Nephron progenitor cell (in vitro differentiated cells): ENCODE measurements at places on chromosomes 3 and 15.
A peak's percentile ranks its signal among the peaks of the same experiment; 100 is the strongest.

DNA sequence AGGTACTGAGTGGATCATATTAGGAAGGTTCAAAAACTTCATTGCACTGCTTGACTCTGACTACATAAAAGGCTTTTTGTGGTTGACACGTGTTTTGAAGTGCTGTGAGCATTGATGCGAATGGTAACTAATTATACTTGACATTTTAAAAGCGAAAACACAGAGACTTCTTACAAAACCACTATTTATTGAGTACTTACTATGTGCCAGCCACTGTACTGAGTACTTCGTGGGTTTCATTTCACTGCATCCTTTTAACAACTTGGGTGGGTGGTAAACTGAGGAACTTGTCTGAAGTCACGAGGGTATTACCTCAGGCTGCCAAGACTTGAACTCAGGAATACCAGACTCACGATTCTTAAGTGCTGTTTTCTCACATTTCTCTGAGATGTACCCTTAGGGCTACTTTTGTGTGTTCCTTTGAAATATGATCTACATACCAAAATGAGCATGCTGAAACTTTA, 45.3 kb upstream of the PPP4R2 start:
- H3K36me3 ChIP-seq: peaks cover 17% of the 10 kb centered on the region
- no peaks in the 10 kb centered on the region for H3K27me3 ChIP-seq
- no peak overlapping the region for H3K4me3 ChIP-seq
- peaks cover 16% of the 10 kb centered on the region for H3K4me1 ChIP-seq

DNA sequence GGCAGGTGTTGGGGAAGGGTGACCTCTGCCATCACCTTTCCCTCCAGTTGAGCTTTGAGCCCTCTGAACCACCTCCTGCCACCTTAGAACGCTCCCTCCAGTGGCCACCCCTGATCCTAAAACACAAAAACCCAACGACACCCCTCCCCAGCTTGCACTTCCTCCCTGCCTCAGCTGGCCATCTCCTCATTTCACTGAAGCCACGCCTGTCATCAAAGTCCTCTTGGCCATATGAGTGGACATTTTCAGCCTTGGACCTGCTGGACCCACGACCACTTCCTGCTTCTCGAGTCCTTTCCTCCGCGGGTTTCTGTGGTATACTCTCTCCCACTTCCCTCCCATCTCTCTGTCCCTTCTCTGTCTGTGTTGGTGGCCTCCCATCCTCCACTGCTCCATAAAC, 48.5 kb upstream of the NR2C2 start:
- peaks cover 12% of the 10 kb centered on the region for H3K27me3 ChIP-seq
- no peak overlapping the region for H3K4me3 ChIP-seq
- no peaks in the 10 kb centered on the region for H3K4me1 ChIP-seq

DNA sequence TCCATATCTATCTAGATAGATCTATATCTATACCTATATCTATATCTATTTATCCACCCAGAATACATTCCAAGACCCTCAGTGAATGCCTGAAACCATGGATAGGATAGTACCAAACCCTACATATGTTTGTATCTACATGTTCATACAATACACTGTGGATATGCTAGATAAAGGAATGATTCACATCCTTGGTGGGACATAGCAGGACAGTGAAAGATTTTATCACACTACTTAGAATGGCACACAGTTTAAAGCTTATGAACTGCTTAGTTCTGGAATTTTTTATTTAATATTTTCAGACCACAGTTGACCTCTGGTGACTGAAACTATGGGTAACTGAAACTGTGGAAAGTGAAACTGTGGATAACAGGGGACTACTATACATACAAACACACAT, 198.8 kb upstream of the TTC14 start:
- DNase-seq: no peak
- H3K4me3 ChIP-seq: no peak overlapping the region
- H3K36me3 ChIP-seq: no peaks in the 10 kb centered on the region
- no peaks in the 10 kb centered on the region for H3K4me1 ChIP-seq

- H3K27me3 ChIP-seq: peaks cover 29% of the 10 kb centered on the region
- no peak overlapping the region for H3K27ac ChIP-seq
- DNase-seq: no peak
- no peak overlapping the region for H3K4me3 ChIP-seq
- H3K4me1 ChIP-seq: peaks cover 79% of the 10 kb centered on the region
- no peaks in the 10 kb centered on the region for H3K36me3 ChIP-seq
Observed at GRCh38 chr3:193879864-193880242, 256.1 kb upstream of the HES1 start.

GRCh38 chr3:157317895-157318294, 118.8 kb upstream of the PTX3 start:
- H3K4me1 ChIP-seq: peaks cover 10% of the 10 kb centered on the region
- H3K4me3 ChIP-seq: no peak overlapping the region
- no peak for DNase-seq
- no peak overlapping the region for H3K27ac ChIP-seq
- no peaks in the 10 kb centered on the region for H3K36me3 ChIP-seq

DNA sequence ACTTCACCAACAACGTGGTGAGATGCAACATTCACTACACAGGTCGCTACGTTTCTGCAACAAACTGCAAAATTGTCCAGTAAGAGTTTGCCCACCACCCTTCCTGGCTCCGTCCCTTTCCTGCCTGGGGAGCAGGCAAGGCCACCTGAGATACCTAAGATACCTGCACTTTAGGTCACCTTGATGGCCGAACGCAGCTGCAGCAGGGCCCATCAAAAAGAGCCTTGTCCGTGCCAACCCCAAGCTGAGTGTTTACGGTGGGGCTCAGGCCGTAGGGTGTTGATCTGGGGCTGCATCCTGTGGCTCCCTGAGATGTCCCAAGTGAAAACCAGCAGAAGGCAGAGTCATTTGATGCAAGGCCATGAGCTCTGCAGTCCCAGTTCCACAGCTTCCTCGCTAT, 23.2 kb downstream of the LOXL1 start:
- H3K27me3 ChIP-seq: peaks cover 7% of the 10 kb centered on the region
- peaks cover 37% of the 10 kb centered on the region for H3K36me3 ChIP-seq
- H3K4me3 ChIP-seq: no peak overlapping the region
- no peak for DNase-seq
- H3K4me1 ChIP-seq: peaks cover 41% of the 10 kb centered on the region
- H3K27ac ChIP-seq: peak overlapping the region; percentile 44

- H3K36me3 ChIP-seq: no peaks in the 10 kb centered on the region
- no peak for DNase-seq
- no peak overlapping the region for H3K4me3 ChIP-seq
Observed at GRCh38 chr3:25032344-25032743, 395.7 kb upstream of the RARB start.

DNA sequence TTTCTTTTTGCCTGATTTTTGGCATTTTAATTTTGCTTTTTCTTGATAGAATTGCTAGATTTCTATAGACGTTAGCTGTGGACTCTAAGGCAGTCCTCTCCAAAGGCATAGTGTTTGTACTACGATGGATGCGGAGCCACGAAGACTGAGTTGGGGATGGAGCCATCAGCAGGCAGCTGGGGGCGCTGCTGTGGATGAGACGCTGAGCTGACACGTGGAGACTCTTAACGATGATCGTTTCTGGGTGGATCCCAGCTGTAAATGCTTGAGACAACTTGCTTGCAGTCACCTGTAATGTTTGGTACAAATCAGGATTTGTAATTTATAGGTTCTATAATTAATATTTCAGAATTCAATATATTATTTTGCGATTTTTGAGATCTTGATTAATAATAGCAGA, 13.3 kb upstream of the PPP1R2 start:
- H3K27ac ChIP-seq: no peak overlapping the region
- H3K27me3 ChIP-seq: peaks cover 13% of the 10 kb centered on the region
- DNase-seq: no peak
- H3K4me3 ChIP-seq: no peak overlapping the region

DNA sequence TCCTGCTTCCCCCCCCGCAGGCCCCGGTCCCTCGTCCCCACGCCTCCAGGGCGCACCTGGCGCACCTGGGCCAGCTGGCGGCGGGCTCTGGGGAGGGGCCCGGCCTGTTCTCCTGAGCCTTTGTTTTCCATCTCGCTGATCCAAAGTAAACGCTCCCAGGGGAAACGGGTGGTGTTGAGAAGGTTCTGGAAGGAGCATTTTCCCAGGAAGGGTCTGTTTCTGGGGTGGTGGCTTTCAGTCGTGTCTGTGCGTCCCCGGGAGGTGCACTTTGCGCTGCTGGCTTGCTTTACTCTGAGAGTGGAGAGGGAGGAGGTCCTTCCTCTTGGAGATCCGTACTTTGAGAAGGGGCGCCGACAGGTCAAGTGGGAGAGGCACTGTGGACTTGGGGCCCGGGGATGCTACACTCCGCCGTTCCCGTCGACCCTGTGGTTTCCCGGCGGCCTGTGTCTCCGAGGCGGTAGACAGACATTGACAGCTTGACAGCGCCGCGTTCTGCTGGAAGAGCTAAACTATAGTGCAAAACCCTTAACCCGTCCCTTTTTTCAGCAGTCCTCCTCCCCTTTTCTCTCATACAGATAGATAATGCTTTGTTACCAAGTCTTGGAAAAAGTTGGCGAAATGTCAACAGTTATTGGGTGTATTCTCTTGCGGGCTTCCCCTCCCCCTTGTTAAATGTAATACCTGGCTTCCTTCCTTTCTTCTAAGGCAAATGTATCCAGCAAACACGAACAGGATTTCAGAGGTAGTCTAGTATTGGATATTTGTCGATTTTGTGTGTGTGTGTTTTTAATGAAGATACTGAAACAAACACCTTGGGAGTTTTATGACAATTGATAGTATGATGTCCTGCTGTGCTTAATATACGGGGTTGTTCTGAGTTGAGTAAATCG, 6.5 kb downstream of the TPM1 start:
- H3K36me3 ChIP-seq: peaks cover 11% of the 10 kb centered on the region
- H3K4me1 ChIP-seq: peaks cover 91% of the 10 kb centered on the region
- peak overlapping the region; percentile 3 for H3K27ac ChIP-seq
- DNase-seq: peak; percentile 57
- H3K4me3 ChIP-seq: peak overlapping the region; percentile 92
- H3K27me3 ChIP-seq: peaks cover 3% of the 10 kb centered on the region

DNA sequence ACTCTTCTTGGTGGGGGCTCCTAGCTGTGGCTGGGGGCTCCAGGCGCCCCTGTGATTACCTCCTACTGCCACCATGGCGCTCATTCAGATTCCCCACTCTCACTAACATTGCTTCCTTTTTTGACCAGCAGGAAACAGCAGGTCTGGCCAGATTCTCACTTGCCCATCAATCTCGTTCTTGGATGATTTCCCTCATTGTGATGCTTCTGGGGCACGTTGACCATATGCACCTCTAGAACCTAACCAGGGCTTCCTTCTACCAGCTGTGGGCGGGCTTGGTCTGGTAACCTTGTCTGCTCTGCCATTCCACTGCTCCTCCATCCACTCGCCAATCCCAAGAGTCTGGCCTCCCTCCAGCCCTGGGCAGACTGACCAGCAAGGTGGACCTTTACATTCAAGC, 35.9 kb upstream of the PTPN23 start:
- DNase-seq: no peak
- H3K36me3 ChIP-seq: peaks cover 29% of the 10 kb centered on the region
- H3K27ac ChIP-seq: no peak overlapping the region
- no peak overlapping the region for H3K4me3 ChIP-seq
- no peaks in the 10 kb centered on the region for H3K4me1 ChIP-seq
